Colonic mucosa (tissue), 4 donors: ENCODE measurements at places on chromosomes 1 and 21. TPM values are rescaled to one million over a fixed set of nuclear protein-coding genes. Genes with fewer than 3 reads are reported as not detected.

DNA sequence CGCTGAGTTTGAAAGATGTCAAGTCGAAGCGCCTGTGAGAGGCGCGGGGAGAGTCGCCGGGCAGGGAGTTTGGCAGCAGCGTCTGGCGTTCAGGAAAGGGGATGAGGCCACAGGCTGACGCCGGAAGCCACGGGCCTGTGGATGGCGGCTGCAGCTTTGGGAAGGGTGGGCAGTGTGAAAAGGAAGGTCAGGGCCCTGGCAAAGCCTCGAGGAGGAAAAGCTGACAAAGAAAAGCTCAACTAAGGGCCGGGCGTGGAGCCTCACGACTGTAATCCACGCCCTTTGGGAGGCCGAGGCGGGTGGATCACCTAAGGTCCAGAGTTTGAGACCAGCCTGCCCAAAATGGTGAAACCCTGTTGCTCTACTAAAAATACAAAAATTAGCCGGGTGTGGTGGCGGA is 25.2 kb upstream of the COX20 start:
- DNase-seq = no peak
- no peaks in the 10 kb centered on the region for H3K27me3 ChIP-seq

- H3K4me1 ChIP-seq = peaks cover 10% of the 10 kb centered on the region
- peaks cover 4% of the 10 kb centered on the region for H3K36me3 ChIP-seq
- H3K4me3 ChIP-seq = no peak overlapping the region
- no peaks in the 10 kb centered on the region for H3K27me3 ChIP-seq
Observed at GRCh38 chr1:39850606-39851216, 32.6 kb downstream of the TRIT1 start.

Gene INAVA
- 167 TPM for total RNA-seq

DNA sequence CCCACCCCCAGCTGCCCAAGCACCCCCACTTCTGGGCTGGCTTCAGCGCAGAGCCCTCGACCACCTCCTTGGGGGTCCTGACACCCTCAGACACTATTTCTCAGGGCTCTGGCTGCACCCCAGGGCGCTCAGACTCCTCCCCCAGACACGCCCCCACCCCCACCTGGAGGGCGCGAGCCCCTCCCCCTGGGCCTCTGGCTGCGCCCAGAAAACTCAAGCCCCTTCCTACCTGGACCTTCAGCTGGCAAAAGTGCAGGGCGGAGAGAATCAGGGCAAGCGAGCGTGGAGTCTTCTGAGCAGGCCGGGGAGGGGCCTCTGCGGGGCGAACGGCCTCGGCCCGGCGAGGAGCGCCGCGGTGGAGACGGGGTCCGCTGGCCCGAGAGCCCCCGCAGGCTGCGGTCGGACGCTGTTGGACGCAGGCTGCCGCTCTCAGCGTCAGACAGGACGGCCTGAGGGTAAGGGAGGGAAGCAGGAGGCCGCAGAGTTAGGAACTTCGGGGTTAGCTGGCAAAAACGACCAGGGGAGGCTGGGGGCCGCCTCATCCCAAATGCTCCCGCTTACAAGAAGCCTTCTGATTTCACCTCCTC is 17.4 kb upstream of the NBPF1 start:
- no peaks in the 10 kb centered on the region for H3K27me3 ChIP-seq
- peak; percentile 32 for DNase-seq
- no peak overlapping the region for H3K27ac ChIP-seq
- H3K36me3 ChIP-seq = peaks cover 43% of the 10 kb centered on the region
- no peaks in the 10 kb centered on the region for H3K4me1 ChIP-seq
- no peak overlapping the region for H3K4me3 ChIP-seq

DNA sequence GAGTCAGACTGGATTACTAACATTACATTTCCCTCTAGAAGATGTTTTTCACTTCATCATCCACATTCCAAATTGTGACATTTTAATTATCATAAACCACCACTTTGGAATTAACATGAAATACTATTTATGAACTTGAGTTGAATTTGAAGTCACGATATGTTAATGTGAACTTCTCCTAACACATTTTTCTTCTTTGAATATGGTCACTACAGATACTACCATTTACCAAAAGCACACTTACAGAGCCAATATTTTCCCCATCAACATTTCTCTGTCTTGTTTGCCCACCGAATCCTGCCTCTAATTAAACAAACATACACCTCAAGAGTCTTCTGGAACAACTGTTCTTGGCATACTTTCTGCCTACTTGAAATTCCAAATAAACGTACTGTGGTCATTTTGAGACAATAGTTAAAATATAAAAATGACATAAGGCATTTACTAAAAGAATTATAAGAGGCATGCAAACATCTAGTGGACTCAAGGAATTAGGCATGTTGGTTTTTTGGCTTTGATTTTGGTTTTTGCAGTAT is 177.4 kb downstream of the AKT3 start:
- no peak for DNase-seq
- H3K4me3 ChIP-seq = no peak overlapping the region
- H3K36me3 ChIP-seq = no peaks in the 10 kb centered on the region
- no peaks in the 10 kb centered on the region for H3K27me3 ChIP-seq
- H3K4me1 ChIP-seq = no peaks in the 10 kb centered on the region
- H3K27ac ChIP-seq = no peak overlapping the region

Gene LIPI
- not detected for total RNA-seq

GRCh38 chr1:67747671-67748546 is 62.9 kb downstream of the GADD45A start:
- H3K4me3 ChIP-seq = no peak overlapping the region
- peaks cover 6% of the 10 kb centered on the region for H3K4me1 ChIP-seq
- H3K36me3 ChIP-seq = no peaks in the 10 kb centered on the region
- peak; percentile 18 for DNase-seq
- no peaks in the 10 kb centered on the region for H3K27me3 ChIP-seq
- H3K27ac ChIP-seq = peak overlapping the region; percentile 60

DNA sequence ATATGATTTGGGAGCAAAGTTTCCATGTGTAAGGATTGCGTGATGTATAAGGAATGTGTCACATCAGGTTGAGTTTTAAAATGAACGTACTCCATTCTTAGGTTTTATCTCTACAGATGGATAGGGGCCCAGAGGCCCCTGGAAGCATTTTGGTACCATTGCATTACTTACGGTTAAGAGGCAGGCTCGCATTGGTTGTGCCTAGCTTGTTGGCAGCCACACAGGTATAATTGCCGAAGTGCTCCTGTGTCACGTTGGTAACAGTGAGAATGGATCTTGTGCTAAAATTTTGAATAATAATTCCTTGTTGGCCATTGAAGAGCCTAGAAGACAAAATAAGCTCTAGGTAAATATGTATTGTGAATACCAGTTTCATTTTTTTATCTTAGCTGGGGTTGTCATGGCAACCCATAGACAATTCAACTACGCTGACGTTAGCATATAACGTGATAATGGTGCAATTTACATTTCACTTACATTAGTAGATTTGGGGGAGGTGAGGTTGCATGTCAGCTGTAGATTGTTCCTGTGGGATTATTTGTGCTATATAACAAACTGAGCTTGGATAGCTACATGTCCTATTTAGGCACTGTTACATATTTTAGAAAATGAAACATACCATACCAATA is 511.9 kb upstream of the ZRANB2 start:
- H3K4me1 ChIP-seq = no peaks in the 10 kb centered on the region
- no peak overlapping the region for H3K4me3 ChIP-seq
- no peaks in the 10 kb centered on the region for H3K36me3 ChIP-seq
- no peaks in the 10 kb centered on the region for H3K27me3 ChIP-seq
- DNase-seq = no peak
- no peak overlapping the region for H3K27ac ChIP-seq

Gene ZSWIM5
- total RNA-seq = 9.7 TPM

DNA sequence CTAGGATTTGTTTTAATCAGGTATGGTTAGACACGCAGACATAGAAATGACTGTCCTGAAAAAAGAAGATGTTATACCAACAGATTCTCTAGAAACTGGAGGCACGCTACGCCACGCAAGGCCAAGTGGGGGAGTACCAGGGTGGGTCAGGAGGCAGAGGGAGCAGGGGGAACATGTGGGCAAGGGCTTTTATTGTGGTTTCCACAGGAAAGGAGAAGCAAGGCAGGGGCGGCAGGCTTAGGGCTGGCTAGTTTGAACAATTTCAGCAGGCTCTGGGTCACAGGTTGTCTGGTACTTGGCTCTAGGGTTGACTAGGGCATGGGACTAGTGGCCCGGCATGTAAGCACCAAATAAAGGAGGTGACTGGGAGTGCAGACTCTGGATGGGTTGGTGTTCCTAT is 7.2 kb downstream of the MTARC2 start:
- peak; percentile 14 for DNase-seq
- H3K27me3 ChIP-seq = no peaks in the 10 kb centered on the region
- no peaks in the 10 kb centered on the region for H3K36me3 ChIP-seq
- H3K4me1 ChIP-seq = peaks cover 1% of the 10 kb centered on the region
- no peak overlapping the region for H3K4me3 ChIP-seq

GRCh38 chr1:56898879-56899278 is 44.3 kb downstream of the C8A start:
- no peaks in the 10 kb centered on the region for H3K36me3 ChIP-seq
- H3K4me3 ChIP-seq = no peak overlapping the region
- H3K27ac ChIP-seq = no peak overlapping the region
- no peak for DNase-seq
- H3K27me3 ChIP-seq = no peaks in the 10 kb centered on the region

DNA sequence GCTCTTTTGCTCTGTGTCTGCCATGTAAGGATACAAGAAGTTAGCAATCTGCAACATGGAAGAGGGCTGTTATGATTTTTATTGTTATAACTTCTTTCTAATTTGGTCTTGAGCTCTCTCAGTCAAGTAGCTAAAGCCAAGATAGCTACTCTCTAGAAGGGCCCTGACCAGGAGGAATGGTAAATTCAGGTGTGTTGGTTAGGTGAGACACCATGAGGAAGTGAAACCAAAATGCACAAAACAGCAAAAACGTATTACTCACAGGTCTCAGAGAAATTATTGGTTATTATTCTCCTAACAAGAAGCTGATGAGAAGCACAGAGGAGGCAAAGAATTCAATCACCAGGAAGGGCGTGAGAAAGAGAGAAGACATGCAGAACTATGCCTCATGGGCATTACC is 51.8 kb upstream of the INSL5 start:
- no peak for DNase-seq
- H3K4me1 ChIP-seq = no peaks in the 10 kb centered on the region
- H3K27me3 ChIP-seq = no peaks in the 10 kb centered on the region
- no peak overlapping the region for H3K4me3 ChIP-seq
- no peaks in the 10 kb centered on the region for H3K36me3 ChIP-seq
- H3K27ac ChIP-seq = no peak overlapping the region

GRCh38 chr1:17976854-17977253 is 130.7 kb upstream of the IGSF21 start:
- H3K4me1 ChIP-seq = no peaks in the 10 kb centered on the region
- no peak overlapping the region for H3K4me3 ChIP-seq
- H3K27me3 ChIP-seq = no peaks in the 10 kb centered on the region
- H3K27ac ChIP-seq = no peak overlapping the region
- DNase-seq = no peak

Gene PRKAA2
- total RNA-seq = 6.8 TPM

Gene KCNA10
- not detected for total RNA-seq

- no peaks in the 10 kb centered on the region for H3K27me3 ChIP-seq
- no peaks in the 10 kb centered on the region for H3K36me3 ChIP-seq
- no peak overlapping the region for H3K4me3 ChIP-seq
- no peaks in the 10 kb centered on the region for H3K4me1 ChIP-seq
- no peak for DNase-seq
Observed at GRCh38 chr1:32693455-32694174, 9.0 kb downstream of the SYNC start.

DNA sequence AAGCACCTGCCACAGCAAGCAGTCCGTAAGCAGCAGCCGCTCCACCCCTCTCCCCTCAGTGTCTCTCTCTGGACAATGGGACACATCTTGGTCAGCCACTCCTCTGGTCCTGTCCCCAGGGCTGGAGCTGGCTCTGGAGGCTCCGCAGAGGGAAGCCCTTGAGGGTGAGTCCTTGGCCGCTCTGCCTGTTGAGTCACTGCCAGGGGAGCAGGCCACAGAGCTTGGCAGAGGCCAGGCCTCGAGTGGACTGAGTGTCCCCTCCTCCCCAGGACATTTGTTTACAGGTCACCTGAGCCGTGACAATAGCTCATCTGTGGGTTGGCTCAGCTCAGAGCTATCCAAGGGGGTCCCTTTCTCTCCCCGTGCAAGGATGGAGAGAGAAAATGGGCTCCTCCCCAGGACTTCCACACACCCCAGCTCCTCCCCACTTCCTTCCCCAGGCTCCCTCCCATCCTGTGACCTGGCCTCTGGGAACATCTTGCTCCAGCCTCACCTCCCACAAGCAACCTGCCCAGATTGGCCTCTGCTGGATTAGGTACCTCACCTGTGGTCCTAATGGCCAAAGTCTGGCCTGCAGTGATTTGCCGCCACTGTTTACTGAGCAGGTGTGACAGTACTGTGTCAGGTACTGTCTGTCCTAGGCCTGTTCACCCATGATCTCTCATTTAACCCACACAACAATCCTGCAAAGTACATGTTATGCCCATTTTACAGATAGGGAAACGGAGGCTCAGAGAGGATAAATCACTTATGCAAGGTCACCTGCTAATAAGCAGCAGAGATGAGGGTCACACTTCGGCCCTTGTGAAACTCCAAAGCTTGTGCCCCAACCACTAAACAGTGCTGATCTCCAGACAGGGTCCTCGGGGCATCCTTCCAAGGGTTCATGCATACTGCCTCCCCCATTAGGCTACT is 4.8 kb downstream of the FAM131C start:
- no peaks in the 10 kb centered on the region for H3K36me3 ChIP-seq
- no peak for DNase-seq
- H3K27me3 ChIP-seq = peaks cover 4% of the 10 kb centered on the region

Gene RGSL1
- total RNA-seq = not detected

Gene TTC39A
- total RNA-seq = 95.2 TPM

GRCh38 chr1:108121358-108122143 is 78.6 kb downstream of the SLC25A24 start:
- no peaks in the 10 kb centered on the region for H3K4me1 ChIP-seq
- no peaks in the 10 kb centered on the region for H3K27me3 ChIP-seq
- no peak overlapping the region for H3K4me3 ChIP-seq
- H3K36me3 ChIP-seq = no peaks in the 10 kb centered on the region
- DNase-seq = no peak

Gene CLEC20A
- not detected for total RNA-seq

GRCh38 chr1:186569856-186570255 is 108.9 kb upstream of the PDC start:
- H3K36me3 ChIP-seq = no peaks in the 10 kb centered on the region
- no peaks in the 10 kb centered on the region for H3K4me1 ChIP-seq
- H3K27ac ChIP-seq = no peak overlapping the region
- no peaks in the 10 kb centered on the region for H3K27me3 ChIP-seq

GRCh38 chr1:76503100-76503499 is 364.2 kb upstream of the ST6GALNAC5 start:
- no peak overlapping the region for H3K27ac ChIP-seq
- no peak for DNase-seq
- H3K4me1 ChIP-seq = no peaks in the 10 kb centered on the region

GRCh38 chr1:234899041-234899729 is 229.5 kb downstream of the TOMM20 start:
- peaks cover 8% of the 10 kb centered on the region for H3K4me1 ChIP-seq
- DNase-seq = peak; percentile 62
- no peak overlapping the region for H3K27ac ChIP-seq
- no peaks in the 10 kb centered on the region for H3K36me3 ChIP-seq
- H3K27me3 ChIP-seq = no peaks in the 10 kb centered on the region

GRCh38 chr1:243938208-243938607 is 88.2 kb upstream of the AKT3 start:
- H3K27me3 ChIP-seq = no peaks in the 10 kb centered on the region
- no peak for DNase-seq
- H3K4me3 ChIP-seq = no peak overlapping the region
- H3K36me3 ChIP-seq = no peaks in the 10 kb centered on the region
- no peak overlapping the region for H3K27ac ChIP-seq
- H3K4me1 ChIP-seq = no peaks in the 10 kb centered on the region
